ENCODE measurements at places on chromosomes 6 and 20. TPM values are rescaled to one million over a fixed set of nuclear protein-coding genes. Genes with fewer than 3 reads are reported as not detected.

Gene SLC35A1
- total RNA-seq, result 20.0 TPM

Gene FOXA2
- total RNA-seq, result 0.19 TPM

DNA sequence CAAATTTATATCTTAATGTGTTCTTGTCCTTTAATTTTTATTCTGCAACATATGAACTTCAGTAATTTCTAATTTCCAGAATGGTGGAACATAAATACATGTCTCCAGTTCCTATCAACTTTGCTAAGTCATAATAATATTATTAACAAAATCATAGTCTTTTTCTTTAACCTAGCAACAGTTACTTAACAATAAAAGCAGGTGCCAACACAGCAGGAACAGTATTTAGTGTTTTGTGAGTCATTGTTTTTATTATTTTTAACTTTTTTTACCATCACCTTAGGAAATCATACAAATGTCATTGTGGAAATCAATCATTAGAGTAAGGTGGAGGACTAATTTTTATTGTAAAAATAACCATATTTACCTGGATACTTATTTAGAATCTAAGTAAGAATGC lies 133.5 kb downstream of the PLCB1 start:
- DNase-seq, result no peak

GRCh38 chr6:135176464-135176863 lies 4.6 kb upstream of the MYB start:
- DNase-seq, result no peak

Gene FARS2
- total RNA-seq, result 14.3 TPM

Gene APCDD1L
- total RNA-seq, result 0.19 TPM

- DNase-seq, result no peak
Observed at GRCh38 chr20:41335591-41335990, 5.0 kb upstream of the LPIN3 start.

DNA sequence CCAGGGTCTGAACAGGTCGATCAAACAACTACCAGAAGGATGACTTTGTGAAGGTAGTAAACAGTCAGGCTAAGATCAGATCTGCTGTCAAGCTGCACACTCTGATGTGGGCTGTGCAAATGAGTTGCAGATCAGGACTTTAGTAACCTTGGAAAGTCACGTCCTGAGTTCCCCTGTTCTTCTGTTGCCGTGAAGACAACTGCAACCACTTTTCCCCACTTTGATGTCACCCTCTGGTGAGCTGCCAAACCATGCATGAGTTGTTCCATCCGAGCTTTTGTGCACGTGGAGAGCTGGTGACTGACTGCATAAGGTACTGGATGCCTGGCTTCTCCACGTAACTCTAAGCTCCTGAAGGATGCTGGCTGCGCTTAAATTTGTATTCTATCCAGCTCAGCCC lies 111.0 kb downstream of the CD83 start:
- no peak for DNase-seq

Gene NKX2-4
- total RNA-seq, result not detected

DNA sequence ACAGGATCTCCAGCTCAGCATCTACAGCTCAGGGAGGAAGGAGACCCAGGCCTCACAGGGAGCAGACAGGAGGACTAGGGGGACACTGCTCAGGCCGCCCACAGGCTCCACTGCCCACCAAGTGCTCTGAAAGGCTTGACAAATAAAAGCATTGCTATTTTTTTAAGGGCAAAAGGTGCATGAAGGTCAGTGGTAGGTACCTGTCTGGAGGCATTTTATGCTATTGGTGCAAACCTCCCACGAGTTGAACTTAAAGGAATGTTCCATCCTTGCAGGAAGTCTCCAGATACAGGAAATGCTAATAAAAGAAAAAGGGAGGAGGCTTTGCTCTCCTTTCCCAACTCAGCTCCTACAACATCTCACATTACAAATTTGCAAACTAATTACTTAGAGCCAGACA lies 228.1 kb downstream of the FOXC1 start:
- DNase-seq, result no peak

DNA sequence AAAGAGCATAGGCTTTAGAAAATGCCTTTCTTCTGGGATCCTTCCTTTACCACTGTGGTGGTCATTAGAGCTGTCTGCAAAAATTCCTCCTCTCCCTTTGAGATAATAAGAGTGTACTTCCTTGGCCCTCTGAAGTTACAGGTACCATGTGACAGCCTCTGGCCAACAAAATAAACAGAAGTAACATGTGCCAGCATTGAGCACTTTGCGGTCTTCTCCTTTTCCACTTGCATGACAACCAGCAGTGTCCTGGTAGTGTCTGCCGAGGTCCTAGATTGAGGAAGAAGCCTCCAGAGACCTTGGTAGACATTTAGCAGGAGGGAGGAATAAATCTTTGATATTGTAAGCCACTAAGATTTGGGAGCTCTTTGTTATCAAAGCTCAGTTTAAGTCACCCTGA lies 87.5 kb upstream of the ARID1B start:
- no peak for DNase-seq

Gene HCRTR2
- total RNA-seq, result not detected

Gene LSM2
- total RNA-seq, result 29.8 TPM

GRCh38 chr6:144834426-144835038 lies 549.4 kb downstream of the UTRN start:
- DNase-seq, result no peak

DNA sequence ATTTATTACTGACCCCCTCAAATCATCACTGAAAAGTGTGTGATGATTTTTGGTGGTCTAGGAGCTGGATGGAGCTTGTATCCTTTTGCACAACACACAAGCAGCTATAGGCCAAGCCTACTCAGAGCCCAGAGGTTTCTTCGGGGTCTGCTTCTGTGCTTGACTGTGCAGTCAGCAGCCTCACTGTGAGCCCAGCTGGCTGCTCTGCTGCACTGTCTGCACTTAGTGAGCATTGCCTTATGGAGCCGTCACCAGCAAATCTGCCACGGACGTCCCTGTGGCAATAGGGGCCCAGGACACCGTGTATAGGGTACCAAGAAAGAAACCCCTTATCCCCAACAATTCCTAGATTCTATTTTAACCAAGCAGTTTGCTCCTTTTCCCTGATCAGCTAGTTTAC lies 38.6 kb upstream of the GMPR start:
- DNase-seq, result no peak

GRCh38 chr6:82185948-82186535 lies 61.5 kb downstream of the IBTK start:
- DNase-seq, result no peak

DNA sequence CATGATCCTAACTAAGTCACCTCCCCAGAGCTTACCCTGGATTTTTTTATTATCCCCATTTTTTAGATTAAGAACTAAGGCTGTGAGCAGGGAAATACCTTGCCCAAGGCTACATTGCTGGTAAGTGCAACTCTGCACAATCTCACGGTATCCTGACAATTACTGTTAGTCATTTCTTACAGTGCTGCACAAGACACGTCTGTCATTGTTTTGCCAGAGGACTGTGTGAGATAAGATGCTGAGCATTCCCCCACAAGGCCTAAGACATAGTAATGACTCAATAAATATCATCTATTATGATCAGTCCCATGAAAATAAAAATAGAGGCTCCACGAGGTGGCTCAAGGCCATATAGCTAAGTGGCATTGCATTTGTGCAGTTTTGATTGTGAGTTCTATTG lies 21.0 kb downstream of the PFDN4 start:
- no peak for DNase-seq

DNA sequence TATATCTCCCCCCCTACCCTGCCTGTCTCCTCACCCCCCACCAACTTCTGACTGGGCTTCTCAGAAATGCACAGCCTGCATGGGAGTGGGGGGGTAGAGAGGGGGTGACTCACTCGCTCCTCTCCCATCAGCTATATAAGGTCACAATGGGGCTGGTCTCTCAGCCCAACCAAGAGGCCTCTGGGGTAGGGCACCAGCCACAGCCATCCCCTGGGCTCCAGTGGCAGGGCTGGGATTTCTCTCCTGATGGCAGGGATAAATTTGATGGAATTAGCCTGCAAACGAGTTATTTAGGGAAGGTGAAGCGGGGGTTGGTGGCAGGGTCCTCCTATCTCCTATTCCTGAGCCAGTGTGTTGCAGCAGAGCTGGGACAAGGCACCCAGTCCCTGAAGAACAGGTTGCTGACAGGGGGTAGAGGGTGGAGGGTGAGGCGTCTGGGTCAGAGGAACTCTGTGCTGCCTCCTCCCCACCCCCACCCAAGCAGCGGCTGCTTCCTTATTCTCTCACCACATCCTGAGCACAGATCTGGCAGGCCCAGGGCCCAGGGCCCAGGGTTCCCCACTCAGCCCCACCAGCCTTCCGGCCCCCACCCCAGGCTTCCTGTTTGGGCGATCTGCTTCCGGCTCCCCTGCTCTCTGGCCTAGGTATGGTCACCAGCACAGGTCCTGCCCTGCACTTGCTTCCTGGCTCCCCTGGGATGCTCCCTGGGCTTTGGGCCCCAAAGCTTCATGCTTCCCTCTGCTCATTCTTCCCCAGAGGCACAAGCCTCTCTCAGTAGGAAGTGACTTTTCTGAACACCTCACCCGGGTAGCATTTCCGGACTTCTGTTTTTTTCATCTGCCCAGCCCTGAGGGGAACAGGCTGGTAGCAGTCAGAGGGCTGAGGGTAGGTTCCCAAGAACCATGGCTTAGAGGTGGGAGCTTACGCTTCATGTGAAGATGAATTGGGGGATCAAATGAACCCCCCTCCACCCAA lies 4.0 kb downstream of the PPP1R18 start:
- peak; percentile 60 for DNase-seq

GRCh38 chr20:3043322-3043721 lies at the start of gene GNRH2:
Gene GNRH2 (plus strand): TSS chr20:3043622. CDS start chr20:3044415, 793 bp downstream.
- DNase-seq, result no peak

- no peak for DNase-seq
Observed at GRCh38 chr6:146183831-146184230, 155.0 kb downstream of the GRM1 start.

Gene LPA
- 0.65 TPM for total RNA-seq

Gene COX7A2
- total RNA-seq, result 183 TPM

- DNase-seq, result no peak
Observed at GRCh38 chr6:285030-285771, 7.1 kb upstream of the DUSP22 start.

Gene VGLL2
- total RNA-seq, result not detected

Gene LHFPL5
- not detected for total RNA-seq

GRCh38 chr20:50537546-50538201 lies 27.5 kb downstream of the PTPN1 start:
- DNase-seq, result no peak

DNA sequence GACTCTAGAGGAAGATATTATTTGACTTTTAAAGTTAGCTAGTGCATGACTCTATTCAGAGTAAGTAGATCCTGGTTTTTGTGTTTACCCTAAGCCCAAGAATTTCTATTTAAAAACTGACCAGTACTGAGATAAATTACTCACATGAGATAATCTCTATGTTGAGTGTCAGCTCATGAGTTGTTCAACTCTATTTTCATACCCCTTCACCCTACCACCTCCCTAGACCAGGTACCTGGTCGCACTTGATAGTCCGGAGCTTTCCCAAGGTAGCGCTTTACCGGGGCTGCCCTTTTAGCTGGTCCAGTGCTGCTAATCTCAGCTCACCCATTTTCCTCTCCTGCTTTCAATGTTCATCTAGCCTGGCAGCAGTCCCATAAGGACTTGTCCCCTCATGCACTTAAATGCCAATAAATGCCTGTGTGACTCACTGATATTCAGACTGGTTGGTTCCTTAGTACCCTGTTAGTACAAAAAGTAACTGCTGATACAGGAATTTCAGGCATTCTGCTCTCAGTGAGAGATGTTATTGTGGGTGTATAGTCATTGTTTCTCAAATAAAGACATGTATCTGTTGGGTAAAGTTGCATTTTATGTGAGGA lies 503.9 kb downstream of the ADGRB3 start:
- DNase-seq, result no peak

DNA sequence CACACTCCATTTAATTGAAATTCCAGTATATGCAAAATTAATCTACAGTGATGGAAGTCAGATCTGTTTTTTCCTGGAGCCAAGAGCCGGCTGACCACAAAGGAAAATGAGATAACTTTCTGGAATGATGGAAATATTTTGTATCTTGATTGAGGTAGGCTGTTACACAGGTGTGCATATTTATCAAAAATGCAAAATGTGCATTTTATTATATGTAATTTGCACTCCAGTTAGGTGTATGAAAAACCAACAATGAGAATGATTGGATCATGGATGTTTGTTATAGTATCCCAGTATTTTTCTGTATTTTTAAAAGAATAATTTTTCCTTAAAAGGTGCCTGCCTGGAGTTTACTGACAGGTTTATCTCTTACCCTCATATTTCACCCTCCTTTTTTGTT lies 242.0 kb upstream of the JAG1 start:
- no peak for DNase-seq

- DNase-seq, result no peak
Observed at GRCh38 chr6:15280028-15280427, 34.2 kb downstream of the JARID2 start.

GRCh38 chr6:170236131-170236836 lies 54.6 kb downstream of the DLL1 start:
- DNase-seq, result no peak

Gene C6orf15
- total RNA-seq, result not detected

- DNase-seq, result no peak
Observed at GRCh38 chr6:7594579-7595125, 4.7 kb downstream of the SNRNP48 start.

Gene TSBP1
- not detected for total RNA-seq

DNA sequence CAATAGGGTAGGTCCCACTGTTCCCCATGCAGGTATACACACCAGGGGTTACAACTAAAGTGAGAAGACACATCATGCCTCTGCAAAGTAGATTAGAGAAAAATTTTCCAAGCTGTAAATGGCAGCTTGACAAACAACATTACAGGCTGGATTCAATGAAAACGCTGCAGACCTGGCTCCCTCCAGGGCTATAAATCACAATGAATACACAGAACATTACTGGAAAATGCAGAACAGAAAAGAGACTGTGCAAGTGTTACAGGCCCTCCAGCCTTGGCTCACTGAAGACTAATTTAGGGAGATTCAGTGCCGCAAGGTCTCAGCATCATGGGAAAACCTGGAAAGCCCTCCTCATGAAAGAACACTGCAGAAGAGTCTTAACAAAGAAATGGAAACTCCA lies 207.8 kb downstream of the KHDC1L start:
- no peak for DNase-seq

Gene KCNK5
- total RNA-seq, result 4.8 TPM

GRCh38 chr20:36904690-36905089 lies 28.8 kb downstream of the TLDC2 start:
- DNase-seq, result no peak

DNA sequence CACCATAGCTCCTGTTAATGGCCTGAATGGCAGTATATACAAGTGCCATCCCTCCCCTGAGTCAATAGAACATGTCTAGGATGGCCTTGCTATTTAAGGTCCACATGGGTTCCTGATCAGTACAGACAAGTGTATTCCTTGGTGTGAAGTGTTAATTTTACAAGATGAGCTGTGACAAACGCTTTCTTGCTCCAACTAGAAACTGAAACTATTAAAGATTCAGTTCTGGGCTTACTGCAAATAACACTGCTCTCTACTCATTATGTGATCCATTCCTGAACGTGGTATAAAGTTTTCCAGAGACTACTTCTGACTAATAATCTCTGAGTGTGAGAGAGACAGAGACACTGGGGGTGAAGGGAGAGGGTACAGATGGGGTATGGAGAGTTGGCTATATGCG lies 198.0 kb upstream of the FBXL4 start:
- no peak for DNase-seq

Data from omental fat pad (tissue), 4 donors.